Activated T-helper 1 cell treated with anti-CD3 and anti-CD28 coated beads, Interleukin-12 subunit alpha, Interleukin-12 subunit beta, Interleukin-2, Interleukin-4 antibody, amounts not matched to agents 30 ng/mL and 10 ng/mL and 1 ng/mL, durations not matched to agents 14 hours and 24 hours and 36 hours (primary cell): ENCODE measurements at places on chromosomes 1 and 21. TPM values are rescaled to one million over a fixed set of nuclear protein-coding genes. Genes with fewer than 3 reads are reported as not detected.

- no peaks in the 10 kb centered on the region for H3K36me3 ChIP-seq
- no peaks in the 10 kb centered on the region for H3K4me1 ChIP-seq
Measured at GRCh38 chr1:106049595-106049994, 1006.9 kb upstream of the PRMT6 start.

- H3K27me3 ChIP-seq, result peaks cover 3% of the 10 kb centered on the region
- no peaks in the 10 kb centered on the region for H3K4me1 ChIP-seq
- H3K36me3 ChIP-seq, result no peaks in the 10 kb centered on the region
- DNase-seq, result no peak
- H3K4me3 ChIP-seq, result peak within 1 kb of the TSS; percentile 64
Measured at GRCh38 chr1:1918901-1919303, at the start of gene TMEM52. Gene TMEM52 (minus strand): TSS chr1:1919279. CDS start chr1:1919265, 14 bp downstream.

The DPH2 gene
- total RNA-seq, result 73.8 and 74.8 TPM in 2 replicates

GRCh38 chr1:206985162-206985749, 15.0 kb upstream of the FCAMR start:
- peaks cover 46% of the 10 kb centered on the region for H3K27me3 ChIP-seq
- H3K36me3 ChIP-seq, result no peaks in the 10 kb centered on the region
- no peak overlapping the region for H3K27ac ChIP-seq
- no peak overlapping the region for H3K4me3 ChIP-seq
- no peak for DNase-seq
- H3K4me1 ChIP-seq, result no peaks in the 10 kb centered on the region

GRCh38 chr1:217495249-217495648, 135.6 kb downstream of the GPATCH2 start:
- peaks cover 7% of the 10 kb centered on the region for H3K4me1 ChIP-seq
- H3K4me3 ChIP-seq, result no peak overlapping the region
- no peak for DNase-seq
- H3K36me3 ChIP-seq, result no peaks in the 10 kb centered on the region
- no peak overlapping the region for H3K27ac ChIP-seq

The PROX1 gene
- not detected in 2 replicates for total RNA-seq

GRCh38 chr21:24856326-24856725, 751.0 kb downstream of the MRPL39 start:
- DNase-seq, result no peak
- no peaks in the 10 kb centered on the region for H3K36me3 ChIP-seq
- H3K27ac ChIP-seq, result no peak overlapping the region
- no peaks in the 10 kb centered on the region for H3K4me1 ChIP-seq
- H3K4me3 ChIP-seq, result no peak overlapping the region

The KCNAB2 gene
- total RNA-seq, result 237 and 254 TPM in 2 replicates

The CHIA gene
- not detected in 2 replicates for total RNA-seq

- no peak for DNase-seq
- no peak overlapping the region for H3K27ac ChIP-seq
- H3K4me3 ChIP-seq, result no peak overlapping the region
- H3K36me3 ChIP-seq, result peaks cover 34% of the 10 kb centered on the region
Measured at GRCh38 chr1:12499539-12500240, 118.3 kb downstream of the DHRS3 start.

The SERPINC1 gene
- total RNA-seq, result 0.26 TPM in 1 of 2 replicates, not detected in the other

DNA sequence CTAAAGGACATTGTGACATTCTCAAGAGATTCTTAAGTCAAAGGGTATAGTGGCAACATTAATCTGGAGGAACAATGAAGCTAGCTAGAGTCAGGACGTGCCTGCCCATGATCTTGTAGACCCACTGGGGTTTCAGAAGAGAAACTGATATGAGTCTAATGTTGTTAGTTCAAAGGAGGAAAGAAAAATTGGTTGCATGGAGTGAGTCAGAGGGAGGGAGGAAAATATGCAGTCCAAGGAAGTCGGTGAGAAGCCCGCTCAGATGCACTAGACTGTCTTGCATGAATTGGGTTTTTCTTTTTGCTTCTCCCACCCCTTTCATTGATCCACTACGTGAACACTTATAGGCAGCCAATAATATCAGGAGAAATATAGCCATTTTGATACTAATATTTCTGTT, 53.8 kb upstream of the SYT14 start:
- H3K27ac ChIP-seq, result no peak overlapping the region
- H3K4me3 ChIP-seq, result no peak overlapping the region
- peaks cover 17% of the 10 kb centered on the region for H3K27me3 ChIP-seq
- no peaks in the 10 kb centered on the region for H3K36me3 ChIP-seq
- H3K4me1 ChIP-seq, result peaks cover 5% of the 10 kb centered on the region

- H3K27ac ChIP-seq, result peak overlapping the region; percentile 72
- H3K4me3 ChIP-seq, result peak overlapping the region; percentile 99
- peaks cover 2% of the 10 kb centered on the region for H3K27me3 ChIP-seq
- no peak for DNase-seq
- H3K4me1 ChIP-seq, result peaks cover 66% of the 10 kb centered on the region
Measured at GRCh38 chr1:11804666-11805421, 920 bp downstream of the MTHFR start.
